ENCODE measurements at places on chromosomes 1 and 21.

GRCh38 chr21:45010096-45010495 is 64.3 kb upstream of the ADARB1 start:
- no peak for DNase-seq

DNA sequence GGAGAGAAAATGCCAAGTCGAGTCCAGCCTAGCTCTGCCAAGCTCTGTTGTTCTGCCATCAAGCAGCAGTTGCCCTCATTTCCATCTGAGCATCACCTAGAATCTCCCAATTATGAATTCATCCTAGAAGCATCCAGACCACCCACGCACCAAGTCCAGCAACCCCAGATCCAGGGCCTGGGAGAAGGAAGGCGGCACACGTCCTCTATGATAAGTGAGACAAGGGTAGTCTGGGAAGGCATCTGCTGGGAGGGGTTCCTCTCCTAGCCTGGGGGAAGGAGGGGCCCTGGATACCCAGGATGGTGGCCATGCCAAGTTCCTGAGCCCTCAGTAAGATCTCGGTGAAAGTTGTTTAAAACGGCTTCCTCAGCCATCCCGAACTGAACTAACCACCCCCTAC is 70.7 kb downstream of the VWA5B1 start:
- DNase-seq = no peak

DNA sequence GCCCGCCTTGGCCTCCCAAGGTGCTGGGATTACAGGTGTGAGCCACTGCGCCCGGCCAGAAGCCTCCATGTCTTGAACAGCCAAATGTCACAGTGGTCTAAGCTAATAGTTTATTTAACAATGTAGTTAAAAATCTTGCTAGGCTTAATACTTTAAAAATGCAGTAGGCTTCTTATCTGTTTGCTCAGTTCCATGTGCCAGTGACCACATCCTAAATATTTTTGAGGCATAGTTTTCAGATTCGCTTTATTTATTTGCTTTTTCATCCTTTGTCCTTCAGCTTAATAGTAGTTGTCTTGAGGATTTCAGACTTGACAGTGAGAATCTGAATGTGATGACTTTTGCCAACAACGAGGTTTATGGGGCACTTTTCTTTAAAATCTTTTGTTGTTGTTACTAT is 59.9 kb upstream of the PRRX1 start:
- DNase-seq = no peak

- no peak for DNase-seq
These were observed 36.7 kb downstream of the CATSPERE start for GRCh38 chr1:244497805-244498204.

DNA sequence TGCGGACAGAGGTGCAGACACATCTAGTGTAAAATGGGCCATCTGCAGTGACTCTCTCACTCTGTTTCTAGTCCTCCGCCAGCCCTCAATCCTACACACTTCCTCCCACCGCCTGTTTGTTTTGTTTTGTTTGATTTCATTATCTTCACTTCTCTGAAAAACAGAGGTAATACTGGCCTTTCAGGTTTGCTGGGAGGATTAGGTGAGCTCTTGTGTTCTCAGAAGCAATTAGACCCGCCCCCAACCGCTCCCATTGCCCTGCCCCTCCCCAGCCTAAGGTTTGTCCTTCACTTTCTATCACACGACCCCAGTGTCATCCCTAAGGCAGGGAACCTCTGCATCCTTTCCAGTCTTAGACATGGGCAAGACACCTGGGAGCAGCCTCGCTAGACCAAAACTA is 43.2 kb upstream of the TACSTD2 start:
- DNase-seq = peak; percentile 63

- DNase-seq = no peak
These were observed 368.5 kb downstream of the HHAT start for GRCh38 chr1:210697185-210697584.

DNA sequence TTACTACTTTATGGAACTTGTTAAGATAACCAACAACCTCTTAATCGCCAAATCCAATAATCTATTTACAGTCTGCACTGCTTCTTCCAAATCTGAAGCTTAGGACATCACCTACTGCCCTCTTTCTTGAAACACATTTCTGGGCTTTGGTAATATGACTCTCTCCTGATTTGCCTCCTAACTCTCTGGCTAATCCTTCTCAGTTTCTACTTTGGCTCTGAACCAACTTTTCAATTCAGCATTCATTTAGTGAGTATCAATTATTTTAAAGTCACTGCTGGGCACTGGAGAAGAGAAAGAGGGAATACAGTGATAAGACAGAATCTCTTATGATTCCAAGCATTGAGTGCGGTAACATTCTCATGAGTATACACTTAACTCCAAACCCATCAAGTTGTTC is 275.0 kb downstream of the AKT3 start:
- DNase-seq = no peak

DNA sequence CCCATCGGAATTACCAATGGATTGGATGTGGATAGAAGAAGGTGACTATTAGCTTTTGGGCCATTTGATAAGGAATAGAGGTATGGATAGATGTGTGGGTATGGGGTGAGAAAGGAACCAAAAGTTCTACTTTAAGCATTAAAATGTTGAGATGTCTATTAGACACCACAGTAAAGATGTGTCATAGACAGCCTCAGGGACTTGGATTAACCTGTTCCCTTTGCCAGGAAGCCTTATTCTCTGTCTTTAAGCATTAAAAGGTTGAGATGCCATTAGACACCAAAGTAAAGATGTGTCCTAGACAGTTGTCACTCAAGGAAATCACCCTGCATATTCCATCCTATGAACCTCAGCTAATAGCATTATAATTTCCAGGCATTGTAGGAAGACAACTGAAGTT is 11.0 kb upstream of the DENND1B start:
- DNase-seq = no peak

DNA sequence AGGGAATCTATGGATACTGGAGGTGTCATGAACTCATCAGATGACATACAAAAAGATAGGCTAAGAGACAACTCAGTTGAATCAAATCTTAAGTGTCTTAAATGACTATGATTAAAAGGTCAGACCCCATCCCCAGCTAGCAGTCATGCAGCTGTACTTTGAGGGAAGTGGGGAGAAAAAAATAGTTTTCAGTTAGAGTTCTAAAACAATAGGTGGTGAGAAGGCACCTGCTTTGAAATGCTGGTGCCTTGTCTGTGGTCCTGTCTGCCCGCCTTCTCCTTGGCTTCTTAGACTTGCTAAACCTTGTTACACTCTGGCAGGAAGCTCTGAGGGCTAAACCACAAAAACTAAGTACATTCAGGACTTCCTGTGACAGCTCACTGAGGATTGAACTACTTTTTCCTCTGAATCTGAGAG is 15.3 kb downstream of the CD2 start:
- no peak for DNase-seq

DNA sequence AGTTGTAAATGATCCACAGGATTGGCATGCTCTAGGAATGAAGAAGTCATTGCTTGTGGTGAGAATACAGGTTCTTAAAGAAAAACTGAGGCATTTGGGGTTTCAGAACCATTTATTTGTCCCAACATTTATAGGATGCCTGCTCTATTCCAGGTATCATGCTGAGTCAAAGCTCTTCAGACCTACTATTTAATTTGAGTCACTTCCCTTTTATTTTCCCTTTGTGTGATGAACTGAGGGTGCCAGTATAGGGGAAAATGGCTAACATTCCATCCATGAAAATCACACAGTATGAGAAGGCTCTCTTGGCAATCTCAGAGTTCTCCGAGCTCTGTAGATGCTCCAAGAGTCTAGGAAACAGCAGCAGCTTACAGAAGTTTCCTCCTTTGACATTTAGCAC is 110.4 kb downstream of the RNF220 start:
- no peak for DNase-seq

- DNase-seq = no peak
These were observed 5.7 kb upstream of the FYB2 start for GRCh38 chr1:56824938-56825337.

DNA sequence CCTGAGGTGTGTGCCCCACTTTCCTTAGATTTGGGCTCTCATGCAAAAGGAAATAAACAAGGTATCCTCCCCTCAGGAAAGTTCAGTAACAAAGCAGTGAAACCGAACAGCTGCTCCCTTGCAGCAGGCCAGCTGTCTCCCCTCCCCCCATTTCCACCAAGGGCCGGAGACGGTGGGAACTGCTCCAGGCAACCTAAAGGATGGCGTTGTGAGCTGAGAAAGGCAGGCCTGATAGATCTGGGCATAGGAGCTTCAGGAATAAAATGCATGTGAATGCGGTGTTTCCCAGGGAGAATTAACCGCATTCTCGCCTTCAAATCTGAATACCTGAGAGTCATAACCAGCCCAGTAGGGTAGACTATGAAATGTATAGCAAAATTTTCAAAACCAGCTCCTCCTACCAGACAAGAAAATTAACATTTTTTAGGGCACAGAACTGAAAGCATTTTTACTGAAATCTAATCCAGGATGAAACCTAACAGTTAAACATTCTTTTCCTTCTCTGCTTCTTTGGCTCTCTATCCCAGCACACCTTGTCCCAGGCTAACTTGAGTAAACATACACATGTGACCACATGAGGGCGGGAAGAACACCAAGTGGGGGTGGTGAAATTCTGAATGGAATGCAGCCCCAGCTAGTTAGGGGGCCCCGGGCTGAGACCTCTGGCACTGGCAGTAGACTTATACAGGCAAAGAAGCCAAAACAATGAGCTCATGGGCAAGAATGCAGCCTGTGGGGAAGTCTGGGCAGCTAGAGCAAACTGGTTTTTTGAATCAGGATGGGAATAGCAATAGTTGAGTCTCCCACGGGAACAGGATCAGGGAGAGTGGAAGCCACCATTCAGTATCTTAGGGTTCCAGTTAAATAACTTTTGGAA is 11.5 kb downstream of the MCL1 start:
- peak; percentile 98 for DNase-seq

DNA sequence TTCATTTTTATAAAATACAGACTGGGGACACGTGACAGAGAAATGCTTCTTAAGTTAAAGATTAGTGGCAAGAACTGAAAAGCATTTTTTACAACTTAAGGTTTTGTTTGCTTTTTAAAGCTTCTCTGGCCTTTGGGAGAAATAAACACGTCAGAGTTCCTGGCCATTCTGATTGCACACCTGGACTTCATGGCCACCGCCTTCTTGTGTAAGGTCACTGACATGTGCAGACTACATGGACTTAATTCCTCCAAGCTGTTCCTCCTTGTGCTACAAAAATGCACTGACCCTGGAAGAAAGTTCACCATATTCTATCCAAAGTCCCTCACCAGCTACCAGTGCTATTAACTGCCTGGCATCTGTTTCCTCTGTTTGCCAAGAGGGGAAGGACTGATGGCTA is 56.1 kb downstream of the GADD45A start:
- DNase-seq = no peak

GRCh38 chr1:85581802-85582686 is 1.5 kb downstream of the CCN1 start:
- peak; percentile 89 for DNase-seq

GRCh38 chr1:232459087-232459486 is 170.8 kb downstream of the SIPA1L2 start:
- no peak for DNase-seq

DNA sequence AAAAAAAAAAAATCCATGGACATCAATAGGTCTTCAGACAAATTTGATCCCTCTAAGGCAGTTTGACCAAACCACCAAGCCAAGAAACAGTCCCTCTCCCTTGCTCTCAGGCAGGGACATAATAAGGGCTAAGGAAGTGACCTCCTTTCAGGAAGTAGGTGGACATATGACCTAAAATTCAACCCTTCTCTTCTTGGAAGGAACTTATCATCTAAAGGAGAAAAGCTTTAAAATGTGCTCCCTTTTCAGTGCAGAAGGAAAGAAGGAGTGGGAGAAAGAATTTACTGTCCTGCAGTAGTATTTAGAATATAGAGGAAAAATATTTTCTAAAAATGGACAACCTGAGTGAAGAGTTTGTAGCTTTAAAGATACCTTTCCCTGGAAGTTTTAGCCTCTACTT is 118.1 kb downstream of the DTL start:
- no peak for DNase-seq

GRCh38 chr1:173193639-173194038 is 13.5 kb downstream of the TNFSF4 start:
- DNase-seq = no peak

GRCh38 chr1:68232289-68233148 is at the start of gene WLS:
TSS of gene WLS (minus strand) at chr1:68232523. CDS start at chr1:68232299, 224 bp downstream.
- DNase-seq = peak; percentile 95

DNA sequence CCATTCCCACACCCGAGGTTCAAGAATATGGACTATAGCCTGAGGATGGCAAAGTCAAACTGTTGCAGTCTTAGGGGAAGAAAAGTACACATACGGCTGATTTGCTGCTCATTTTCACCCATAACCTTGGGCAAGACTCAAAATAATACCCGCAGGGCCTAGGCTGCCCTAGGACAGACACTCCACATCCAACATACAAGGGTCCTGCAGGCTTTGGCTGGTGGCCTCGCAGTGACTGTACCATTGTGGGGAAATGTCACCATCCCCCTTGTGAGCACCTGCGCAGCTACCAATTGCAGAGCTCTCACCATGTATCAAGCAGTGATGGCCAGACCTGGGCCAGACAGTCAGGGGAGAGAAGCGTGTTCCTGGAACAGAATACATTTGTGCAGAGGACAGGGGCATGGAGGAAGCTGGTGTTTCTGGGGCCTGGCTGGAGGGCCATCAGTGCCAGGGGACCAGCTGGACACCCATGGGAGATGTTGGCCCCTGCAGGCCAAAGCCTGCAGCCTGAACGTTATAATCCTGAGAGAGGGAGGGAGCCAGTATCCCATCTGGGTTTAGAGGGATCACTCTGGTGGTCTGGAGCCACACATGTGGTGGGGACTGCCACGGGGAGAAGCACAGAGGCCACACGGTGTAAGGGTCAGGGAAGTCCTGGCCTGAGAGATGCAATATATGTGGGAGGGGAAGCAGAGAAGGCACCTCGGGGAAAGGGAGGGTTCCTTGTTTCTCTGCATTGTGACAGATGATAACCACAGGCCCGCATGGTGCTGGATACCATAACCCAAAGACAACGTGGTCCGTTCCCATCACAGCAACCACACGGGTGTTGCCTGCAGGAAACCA is 101.2 kb downstream of the GLIS1 start:
- peak; percentile 8 for DNase-seq

DNA sequence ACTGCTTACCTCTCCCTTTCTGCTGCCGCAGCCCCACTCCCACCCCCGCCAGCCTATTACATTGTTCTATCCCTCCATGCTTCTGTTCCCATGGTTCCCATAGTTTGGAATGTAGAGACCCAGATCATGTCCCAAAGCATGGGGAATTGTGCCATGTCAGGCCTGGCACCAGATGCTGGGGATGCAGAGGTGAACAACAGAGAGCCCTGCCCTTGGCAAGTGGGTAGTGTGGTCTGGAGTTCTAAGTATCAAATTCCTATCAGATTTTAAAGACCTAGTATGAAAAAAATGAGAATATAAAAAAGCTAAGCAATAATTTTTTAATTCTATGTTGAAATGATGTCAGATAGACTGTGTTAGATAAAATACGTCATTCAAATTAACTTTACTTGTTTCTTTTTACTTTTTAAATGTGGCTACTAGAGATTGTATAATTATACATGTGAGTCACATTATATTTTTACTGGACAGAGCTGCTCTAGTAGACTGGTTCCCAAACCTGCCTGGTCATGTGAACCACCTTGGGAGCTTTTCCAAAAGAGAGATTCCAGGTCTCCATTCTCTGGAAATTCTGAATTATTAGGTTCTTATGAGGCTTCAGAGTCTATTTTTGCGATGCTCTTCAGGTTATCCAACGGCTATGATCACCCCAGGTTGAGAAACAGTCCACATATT is 113.0 kb upstream of the DAB1 start:
- DNase-seq = no peak

All from lung (tissue), 17 donors.